Left renal cortex interstitium (tissue), 4 donors: ENCODE measurements at places on chromosomes 7 and 10.

DNA sequence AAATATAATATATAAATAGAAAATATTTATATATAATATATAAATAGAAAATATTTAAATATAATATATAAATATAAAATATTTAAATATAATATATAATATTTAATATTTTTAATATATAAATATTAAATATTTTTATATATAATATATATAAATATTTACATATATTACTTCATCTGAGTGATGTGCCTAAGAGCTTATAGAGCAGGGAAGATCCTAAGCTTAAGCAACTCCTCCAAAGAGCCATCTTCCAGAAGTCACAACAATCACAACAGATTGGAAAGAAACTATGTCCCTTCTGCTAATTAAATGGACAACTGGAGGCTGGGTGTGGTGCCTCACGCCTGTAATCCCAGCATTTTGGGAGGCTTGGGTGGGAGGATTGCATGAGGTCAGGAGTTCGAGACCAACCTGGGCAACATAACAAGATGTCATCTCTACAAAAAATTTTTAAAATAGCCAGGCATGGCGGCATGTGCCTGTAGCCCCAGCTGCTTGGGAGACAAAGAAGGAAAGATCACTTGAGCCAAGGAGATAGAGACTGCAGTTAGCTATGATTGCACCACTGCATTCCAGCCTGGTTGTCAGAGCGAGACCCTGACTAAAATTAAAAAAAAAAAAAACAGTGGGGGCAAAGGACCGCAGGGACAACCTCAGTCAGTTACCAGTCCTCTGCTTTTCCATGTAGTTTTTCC, 198.7 kb downstream of the SKIDA1 start:
- no peak for DNase-seq

GRCh38 chr7:29189743-29190201, 4.8 kb upstream of the CHN2 start:
- no peak for DNase-seq

DNA sequence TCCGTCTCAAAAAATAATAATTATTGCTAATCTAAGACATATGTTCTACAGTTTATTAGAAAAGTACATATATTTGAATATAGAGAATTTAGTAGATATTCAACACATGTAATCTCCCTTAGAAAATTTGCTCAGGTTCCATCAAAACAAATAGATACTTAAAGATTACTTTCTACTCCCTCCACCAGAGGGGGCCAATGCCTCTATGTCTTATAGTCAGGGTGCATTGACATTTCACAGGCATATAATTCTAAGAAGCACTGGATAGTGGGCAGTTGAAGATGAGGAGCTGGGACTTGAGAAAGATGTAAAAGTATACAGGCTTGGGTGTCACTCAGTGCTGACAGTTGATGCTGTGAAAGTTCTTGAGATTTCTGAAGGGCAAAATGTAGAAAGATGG, 301.6 kb upstream of the HPS1 start:
- no peak for DNase-seq

- no peak for DNase-seq
These were observed 1.5 kb upstream of the SKIDA1 start for GRCh38 chr10:21526860-21527597.

GRCh38 chr7:112828696-112829095, 38.5 kb upstream of the TMEM168 start:
- DNase-seq: no peak

- DNase-seq: no peak
These were observed 125.1 kb downstream of the SFMBT2 start for GRCh38 chr10:7285522-7286322.

- DNase-seq: no peak
These were observed 489.9 kb downstream of the NXPH1 start for GRCh38 chr7:8923164-8923806.

GRCh38 chr7:64612452-64612851, 49.6 kb upstream of the ZNF680 start:
- no peak for DNase-seq

- DNase-seq: no peak
These were observed 29.1 kb downstream of the RHEB start for GRCh38 chr7:151490456-151491105.

- no peak for DNase-seq
These were observed 10.4 kb upstream of the NACAD start for GRCh38 chr7:45098983-45099839.

DNA sequence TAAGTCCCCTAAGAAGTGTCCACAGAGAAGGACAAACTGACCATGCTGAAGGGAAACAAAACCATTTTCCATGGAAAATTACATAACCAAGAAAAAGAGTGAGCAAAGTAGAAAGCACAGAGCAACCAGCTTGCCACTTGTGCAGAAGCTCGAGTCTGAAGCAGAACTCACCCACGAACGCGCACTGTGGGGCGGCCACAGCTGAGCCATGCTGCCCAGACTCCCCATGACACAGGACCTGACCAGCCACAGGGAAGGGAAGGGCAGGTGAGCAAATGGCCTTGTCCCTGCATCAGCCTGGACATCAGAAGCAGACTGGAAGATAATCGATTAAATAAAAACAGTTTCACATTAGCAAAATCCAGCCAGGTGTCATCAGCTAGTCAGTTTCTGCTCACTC, 95.7 kb downstream of the TCERG1L start:
- no peak for DNase-seq

- no peak for DNase-seq
These were observed 94.1 kb downstream of the GRM8 start for GRCh38 chr7:127158659-127159058.

- no peak for DNase-seq
These were observed 59.5 kb upstream of the ELMO1 start for GRCh38 chr7:37508118-37508517.

DNA sequence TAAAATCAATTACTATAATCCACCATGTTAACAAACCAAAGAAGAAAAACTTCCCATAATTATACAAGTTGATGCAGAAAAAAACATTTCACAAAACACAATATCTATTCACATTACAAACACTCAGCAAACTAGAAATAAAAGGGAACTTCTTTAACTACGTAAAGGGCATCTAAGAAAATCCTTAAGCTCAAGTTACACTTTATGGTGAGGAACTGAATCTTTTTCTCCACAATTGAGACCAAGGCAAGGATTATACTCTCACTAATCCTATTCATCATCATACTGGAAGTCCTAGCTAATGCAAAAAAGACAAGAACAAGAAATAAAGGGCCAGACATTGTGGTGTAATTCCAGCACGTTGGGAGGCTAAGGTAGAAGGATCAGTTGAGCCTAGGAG, 159.9 kb downstream of the ZNF365 start:
- DNase-seq: no peak

GRCh38 chr7:125857606-125858005, 928.0 kb upstream of the POT1 start:
- DNase-seq: no peak

- no peak for DNase-seq
These were observed 8.1 kb downstream of the TRIM8 start for GRCh38 chr10:102652170-102652916.

DNA sequence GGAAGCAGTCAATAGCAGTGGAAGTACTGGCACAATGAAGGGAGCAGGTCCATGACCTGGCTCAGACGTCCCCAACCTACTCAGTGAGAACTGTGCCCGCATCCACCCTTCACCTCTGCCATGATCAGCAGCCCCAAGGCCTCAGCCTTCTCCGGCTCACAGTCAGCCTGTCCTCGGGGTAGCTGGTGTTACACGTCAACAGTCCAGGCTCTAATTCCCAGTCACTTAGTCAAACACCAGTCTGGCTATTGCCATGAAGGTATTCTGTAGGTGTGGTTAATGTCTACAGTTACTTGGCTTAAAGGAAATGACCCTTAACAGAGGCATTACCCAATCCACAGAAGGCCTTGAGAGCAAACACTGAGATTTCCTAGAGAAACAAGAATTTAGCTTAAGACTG, 49.1 kb downstream of the GRB10 start:
- no peak for DNase-seq

DNA sequence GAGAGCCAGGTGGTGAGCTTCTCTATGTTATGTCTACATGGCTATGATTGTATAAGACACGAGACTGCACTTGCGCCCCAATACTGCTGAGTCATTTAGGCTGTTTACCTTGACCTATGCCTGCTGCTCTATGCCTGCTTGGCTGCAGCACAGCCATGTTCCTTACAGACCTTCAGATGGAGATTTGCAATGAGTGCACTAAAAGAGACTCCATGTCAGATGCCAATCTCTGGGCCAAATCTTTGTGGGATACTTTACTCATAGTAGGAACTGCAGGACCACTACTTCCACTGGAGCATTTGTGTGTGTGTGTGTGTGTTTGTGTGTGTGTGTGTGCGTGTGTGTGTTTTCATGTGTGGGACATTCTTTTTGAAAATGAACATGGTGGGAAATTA, 50.0 kb upstream of the KMT2E start:
- DNase-seq: no peak

DNA sequence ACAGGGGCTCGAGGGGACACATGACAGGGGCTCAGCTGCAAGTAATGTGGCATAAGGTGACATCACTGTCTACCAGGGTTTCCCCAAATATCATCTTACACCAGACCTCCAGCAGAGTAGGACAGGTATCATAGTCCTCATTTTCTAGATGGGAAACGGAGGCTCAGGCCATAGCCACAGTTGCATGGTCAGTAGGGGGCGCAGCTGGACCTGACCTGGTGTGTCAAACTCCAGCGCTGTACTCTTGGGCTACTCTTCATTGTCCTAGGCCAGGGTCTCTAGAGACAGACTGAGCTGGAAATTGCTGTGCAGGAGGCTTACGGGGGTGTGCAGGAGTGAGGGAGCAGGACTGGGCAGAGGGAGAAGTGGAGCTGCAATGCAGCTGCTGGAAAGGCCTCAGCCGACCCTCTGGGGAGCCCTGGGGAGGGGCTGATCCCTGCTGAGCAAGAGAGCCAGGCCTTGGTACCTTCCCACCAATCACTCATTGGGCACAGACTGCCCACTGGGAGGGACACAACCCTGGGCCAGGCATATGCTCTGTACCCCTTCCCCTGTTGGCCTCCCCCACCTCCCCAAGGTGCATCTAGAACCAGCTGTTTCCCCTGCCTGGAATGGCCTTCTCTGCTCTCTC, 89.9 kb downstream of the CDH23 start:
- no peak for DNase-seq

DNA sequence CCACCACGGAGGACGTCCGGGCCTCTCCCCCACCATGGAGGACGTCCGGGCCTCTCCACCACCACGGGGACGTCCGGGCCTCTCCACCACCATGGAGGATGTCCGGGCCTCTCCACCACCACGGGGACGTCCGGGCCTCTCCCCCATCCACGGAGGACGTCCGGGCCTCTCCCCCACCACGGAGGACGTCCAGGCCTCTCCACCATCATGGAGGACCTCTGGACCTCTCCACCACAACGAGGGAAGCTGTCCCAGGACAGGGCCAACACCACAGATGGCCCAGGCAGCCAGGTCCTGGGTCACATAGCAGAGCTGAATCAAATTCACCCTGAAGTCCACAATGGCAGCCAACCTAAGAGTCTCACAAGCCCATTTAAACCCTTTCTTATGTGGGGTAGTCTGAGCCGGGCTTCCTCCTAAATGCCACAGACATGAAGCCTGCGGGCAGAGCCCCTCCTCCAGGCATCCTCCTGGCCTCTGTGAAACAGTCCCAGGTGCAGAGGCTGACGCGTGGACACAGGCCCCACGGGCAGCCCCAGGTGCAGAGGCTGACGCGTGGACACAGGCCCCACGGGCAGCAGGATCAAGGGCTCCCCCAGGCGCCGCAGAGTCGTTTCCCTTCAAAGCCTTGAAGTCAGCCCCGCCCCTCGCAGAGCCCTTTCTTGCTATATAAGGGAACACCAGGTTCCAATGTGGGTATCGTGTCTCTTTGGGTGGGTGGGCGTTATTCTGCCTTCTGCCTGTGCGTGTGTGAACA, 47.0 kb downstream of the FOXL3 start:
- no peak for DNase-seq

- DNase-seq: no peak
These were observed 162.4 kb upstream of the MEOX2 start for GRCh38 chr7:15848901-15849300.

GRCh38 chr10:29849886-29850285, 209.5 kb downstream of the JCAD start:
- no peak for DNase-seq

GRCh38 chr10:28509286-28509685, 23.6 kb upstream of the WAC start:
- no peak for DNase-seq

GRCh38 chr10:42926843-42927242, 144.2 kb downstream of the BMS1 start:
- DNase-seq: no peak

GRCh38 chr10:91930939-91931338, 7.4 kb downstream of the BTAF1 start:
- no peak for DNase-seq

GRCh38 chr10:14952851-14953423, 959 bp downstream of the DCLRE1C start:
- peak; percentile 34 for DNase-seq

- DNase-seq: no peak
These were observed 43.4 kb downstream of the GRID2IP start for GRCh38 chr7:6507906-6508305.

DNA sequence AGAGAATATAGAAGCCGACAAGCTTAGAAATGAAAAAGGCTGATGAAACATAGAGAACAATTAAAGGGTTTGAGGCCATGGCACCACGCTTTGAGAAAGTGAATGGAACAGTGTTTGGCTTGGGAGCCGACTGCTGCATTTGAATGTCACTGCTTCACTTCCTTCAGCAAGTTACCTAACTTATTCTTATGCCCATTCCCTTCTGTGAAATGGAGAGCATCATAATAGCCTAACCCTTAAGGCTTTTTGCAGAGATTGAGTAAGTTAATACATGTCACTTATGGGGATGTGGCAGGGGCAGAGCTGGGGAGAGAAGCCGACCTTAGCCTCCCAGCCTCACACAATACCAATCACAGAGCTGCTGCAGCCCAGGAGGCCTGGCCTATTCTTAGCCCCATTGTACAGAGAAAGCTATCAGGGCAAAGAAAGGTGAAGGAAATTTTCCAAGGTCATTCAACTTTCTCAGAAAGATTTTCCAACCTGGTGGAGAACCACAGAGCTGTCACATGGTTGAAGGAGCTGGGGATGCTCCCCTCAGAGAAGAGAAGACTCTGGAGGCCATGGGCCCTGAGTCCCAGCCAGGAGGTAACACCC, 186.0 kb upstream of the GDF10 start:
- DNase-seq: no peak

GRCh38 chr7:108611268-108611667, 41.6 kb downstream of the DNAJB9 start:
- no peak for DNase-seq

DNA sequence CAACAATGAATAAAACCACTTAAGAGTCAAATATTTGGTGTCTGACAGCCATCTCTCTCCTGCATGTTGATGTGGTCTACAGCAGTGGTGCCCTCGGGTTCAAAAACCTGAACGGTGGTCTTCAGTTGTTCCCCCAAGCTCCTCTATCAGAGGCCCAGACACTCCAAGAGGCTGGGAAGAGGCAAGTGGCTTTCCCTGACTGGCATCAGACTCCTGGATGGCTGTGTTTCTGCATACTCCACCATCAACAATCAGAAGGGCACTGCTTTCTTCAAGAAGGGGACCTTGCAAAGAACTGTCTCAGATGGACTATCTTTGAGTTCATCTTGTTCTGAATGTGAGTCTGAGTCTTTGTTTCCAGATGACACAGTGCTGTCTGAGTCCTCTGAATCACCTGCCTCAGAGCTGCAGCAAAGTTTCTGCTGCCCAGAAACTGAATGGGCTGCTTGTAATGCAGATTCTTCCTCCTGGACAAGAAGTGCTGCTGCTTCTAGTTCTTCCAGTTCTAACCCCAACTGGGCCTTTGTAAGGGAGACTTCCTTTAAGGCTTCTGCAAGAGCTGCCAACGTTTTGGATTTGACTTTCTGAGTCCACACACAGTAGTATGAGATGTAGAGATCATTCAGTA, 5.9 kb upstream of the SGMS1 start:
- DNase-seq: no peak
